ENCODE measurements at places on chromosomes 6 and 20.

DNA sequence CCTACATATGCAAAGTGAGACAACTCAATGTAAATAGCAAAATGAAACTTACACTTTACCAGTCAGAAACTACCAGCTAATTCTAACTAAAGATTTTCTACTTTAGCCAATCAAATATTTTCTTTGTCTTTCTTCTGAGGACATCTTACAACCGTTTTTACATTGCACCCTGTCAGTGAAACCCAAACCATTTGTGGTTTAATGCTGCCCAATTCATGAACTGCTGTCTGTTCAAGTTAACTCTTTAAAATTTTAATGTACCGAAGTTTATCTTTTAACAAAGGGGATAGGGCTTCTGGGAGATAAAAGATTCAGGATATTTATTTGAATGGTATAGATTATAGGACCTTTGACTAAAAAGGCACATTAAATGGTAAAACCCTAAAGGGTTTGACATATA lies 121.3 kb upstream of the HDDC2 start:
- DNase-seq: no peak

DNA sequence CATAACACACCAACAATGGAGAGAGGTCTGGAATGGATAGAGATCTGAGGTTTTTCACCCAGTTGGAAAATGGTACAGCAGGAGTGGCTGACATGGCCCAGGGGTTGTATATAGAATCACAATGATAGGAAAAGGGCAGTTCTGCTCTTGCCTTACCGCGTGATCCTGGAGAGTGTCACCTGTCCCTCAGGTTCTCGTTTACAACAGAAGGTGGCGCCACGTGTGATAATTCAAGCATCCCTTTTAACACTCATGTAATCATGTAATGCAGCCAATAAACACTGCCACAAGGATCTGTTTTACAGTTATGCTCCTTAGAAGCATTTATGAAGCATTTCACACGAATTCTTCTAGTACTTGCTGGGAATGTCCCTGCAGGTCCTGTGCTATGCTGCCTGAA lies 12.9 kb upstream of the WFDC2 start:
- peak; percentile 57 for DNase-seq

GRCh38 chr6:22956029-22956681 lies 386.8 kb downstream of the HDGFL1 start:
- DNase-seq: no peak

GRCh38 chr6:26342106-26343004 lies 22.6 kb upstream of the BTN3A2 start:
- peak; percentile 55 for DNase-seq

GRCh38 chr6:21219241-21219640 lies 374.3 kb upstream of the SOX4 start:
- DNase-seq: no peak

DNA sequence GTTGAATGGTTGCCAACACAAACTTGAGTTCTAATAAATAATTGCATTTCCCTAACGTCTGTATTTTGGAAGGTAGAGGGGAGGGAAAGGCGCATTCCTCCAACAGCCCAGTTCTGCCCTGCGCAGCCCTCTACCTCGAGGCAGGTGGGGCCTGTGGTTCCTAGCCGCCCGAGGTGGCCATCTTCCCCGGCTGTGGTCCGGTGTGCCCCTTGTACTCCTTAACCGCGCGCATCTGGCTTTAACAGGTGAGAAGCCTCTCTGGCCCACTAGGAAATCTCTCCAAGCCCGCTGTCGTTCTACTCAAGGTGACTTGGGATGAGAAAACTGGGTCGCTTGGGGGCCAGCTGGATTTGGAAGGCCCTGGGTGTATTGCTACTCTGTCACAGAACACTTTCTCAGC lies 1.7 kb downstream of the KHDC3L start:
- DNase-seq: no peak

GRCh38 chr20:44418069-44418905 lies 57.4 kb upstream of the TTPAL start:
- DNase-seq: no peak

DNA sequence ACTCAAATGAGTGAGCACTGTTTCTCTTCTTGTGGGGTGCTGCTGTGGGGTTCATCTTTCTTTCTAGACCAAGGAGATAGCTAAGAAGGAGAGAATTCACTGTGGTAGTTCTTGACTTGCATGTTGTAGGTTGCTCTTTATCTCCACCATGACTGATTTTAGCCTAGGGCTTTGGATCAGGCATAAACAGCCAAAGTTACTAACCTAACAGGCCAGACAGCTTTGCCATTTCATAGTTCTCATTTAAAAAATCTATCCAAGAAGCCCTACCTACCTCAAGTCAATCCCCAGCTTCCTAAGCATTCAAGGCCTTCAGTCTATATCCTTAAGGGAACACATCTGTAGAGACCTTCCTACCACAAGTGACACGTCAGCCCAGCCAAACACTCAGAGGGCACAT lies 107.9 kb upstream of the CARMIL1 start:
- no peak for DNase-seq

GRCh38 chr20:40815156-40816038 lies 126.4 kb upstream of the MAFB start:
- no peak for DNase-seq

GRCh38 chr6:12395898-12396297 lies 105.7 kb downstream of the EDN1 start:
- DNase-seq: no peak

DNA sequence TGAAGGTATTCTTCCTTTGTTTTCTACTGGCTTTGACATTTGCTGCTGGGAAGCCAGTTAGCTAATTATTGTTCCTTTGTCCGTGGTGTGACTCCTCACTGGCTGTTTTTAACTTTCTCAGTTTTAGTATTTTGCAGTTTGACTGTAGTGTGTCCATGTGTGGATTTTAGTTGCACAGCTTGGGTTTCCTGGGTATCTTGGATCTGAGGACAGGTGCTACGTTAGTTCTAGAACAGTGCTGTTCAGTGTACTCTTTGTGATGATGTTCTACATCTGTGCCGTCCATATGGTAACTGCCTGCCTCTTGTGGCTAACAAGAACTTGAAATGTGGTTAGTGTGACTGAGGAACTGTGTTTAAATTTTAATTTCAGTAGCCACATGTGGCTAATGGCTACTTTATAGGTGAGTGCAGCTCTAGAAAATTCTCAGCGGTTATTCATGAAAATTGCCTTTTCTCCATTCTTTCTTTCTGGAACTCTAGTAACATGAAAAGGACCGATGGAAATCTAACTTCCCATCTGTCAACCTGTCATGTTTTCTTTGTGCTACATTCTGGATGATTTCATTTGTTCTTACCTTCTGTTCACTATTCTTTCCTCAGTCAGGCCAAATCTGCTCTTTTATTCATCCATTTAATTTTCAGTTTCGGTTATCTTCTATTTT lies 7.4 kb downstream of the SNX9 start:
- no peak for DNase-seq

DNA sequence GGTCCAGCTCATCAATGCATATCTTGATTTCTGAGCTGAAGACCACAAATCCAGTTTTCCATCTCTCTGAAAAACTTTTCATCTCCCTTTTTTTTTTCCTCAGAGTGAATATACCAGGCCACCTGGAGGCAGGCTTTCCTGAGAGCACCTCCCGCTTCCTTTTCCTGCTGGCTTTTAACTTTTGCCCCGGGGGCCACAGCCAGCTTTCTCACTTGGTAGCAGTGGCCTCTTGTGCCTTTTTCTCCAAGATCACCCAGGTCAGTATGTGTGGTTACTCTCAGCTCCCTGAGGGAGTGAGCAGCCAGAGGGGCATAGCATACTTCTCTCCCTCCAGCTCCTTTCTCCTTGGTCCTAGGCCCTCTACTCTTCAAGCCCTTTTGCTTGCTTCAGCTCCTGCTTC lies at the start of gene BTN1A1:
TSS of gene BTN1A1 (plus strand) at position 202 of the 400 bp plus-strand sequence. CDS start 984 bp downstream, outside the sequence.
- DNase-seq: no peak

Measured in CD4-positive, CD25-positive, alpha-beta regulatory T cell (primary cell).